ENCODE measurements at places on chromosomes 5 and 9.

DNA sequence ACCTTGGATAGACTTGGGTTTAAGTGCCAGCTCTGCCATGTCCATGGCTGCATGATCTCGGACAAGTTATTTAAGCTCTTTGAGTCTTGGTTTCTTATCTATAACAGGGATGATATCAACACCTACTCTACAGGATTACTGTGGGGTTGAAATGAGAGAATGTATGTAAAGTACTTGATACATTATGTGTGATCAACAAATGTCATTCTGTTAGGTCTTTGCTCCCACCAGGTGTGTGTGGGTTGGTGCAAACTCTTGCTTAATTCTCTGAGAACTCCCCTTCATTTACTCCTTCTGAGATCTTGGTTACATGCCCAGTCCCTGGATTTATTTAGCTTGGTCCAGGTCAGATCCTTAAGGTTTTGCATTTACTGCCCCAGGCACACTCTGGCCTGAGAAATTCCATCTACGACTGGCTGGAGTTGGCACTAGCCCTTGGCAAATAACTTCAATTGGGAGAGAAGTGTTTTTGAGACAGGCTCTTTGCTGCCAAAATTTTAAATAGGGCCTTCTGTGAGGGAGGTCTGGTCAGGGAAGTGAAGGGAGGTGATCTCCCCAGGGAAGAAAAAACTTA lies 63.5 kb upstream of the KLF9 start:
- DNase-seq: no peak

- DNase-seq: no peak
These were observed 146.4 kb downstream of the EGFLAM start for GRCh38 chr5:38404667-38405276.

DNA sequence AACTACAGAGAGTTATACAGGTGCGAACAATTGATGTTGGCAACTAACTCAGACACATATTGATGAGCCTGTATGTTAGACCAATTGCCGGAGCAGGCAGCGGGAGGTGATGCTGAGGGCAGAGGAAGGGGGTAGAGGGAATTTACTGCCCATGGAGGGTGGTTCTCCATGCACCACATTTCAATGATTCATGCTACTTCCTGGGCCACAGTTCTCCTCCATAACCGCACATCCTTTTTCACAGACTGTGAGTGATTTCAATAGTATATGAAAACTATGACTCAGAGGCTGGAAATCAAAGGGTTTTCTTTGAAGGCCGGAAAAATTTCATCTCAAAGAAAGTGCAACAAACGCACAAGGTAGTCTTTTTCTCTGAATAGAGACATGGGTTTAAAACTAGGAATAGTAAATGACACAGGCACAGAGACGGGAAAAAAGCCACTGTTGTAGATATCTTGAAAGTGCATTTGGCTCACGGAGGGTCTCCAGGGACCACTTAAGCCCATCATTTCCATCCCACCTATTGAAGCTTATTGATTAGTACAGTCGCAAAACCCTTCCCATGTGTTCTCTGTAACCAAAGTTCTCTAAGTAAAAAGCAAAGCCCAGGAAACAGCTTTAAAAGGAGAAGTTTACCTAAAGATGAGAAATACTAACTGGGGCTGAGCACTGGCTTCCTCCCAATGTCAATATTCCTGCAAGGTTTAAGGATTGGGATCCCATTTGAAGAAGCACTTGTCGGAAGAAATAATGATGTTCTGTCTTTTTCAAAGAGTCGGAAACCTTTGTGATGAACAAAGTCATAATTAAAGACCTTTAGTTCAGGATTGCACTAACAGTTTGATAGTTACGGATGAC lies 28.0 kb upstream of the ADAM19 start:
- DNase-seq: peak; percentile 81

- no peak for DNase-seq
These were observed 62.3 kb downstream of the ZCCHC7 start for GRCh38 chr9:37182718-37183117.

DNA sequence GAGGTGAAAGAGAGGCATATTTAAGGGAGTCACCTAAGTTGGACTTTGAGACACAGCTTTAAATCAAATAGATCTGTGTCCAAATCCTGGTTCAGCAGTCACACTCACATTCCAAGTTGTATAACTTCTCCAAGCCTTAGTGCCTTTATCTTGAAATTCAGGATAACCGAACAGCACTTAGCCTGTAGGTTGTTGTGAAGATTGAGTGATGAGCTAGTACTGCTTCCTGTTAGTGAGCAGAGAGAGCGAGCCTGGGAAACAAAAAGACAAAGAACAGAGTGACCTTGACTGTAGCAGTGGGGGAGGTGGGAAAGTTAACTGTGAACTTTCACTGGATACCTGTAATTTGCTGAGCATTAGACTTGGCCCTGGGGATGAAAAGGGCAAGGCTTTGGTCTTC lies 22.4 kb downstream of the MAML1 start:
- DNase-seq: no peak

- no peak for DNase-seq
These were observed 52.3 kb downstream of the AMBP start for GRCh38 chr9:114025760-114026159.

- no peak for DNase-seq
These were observed 124.7 kb upstream of the SLCO6A1 start for GRCh38 chr5:102623329-102624065.

DNA sequence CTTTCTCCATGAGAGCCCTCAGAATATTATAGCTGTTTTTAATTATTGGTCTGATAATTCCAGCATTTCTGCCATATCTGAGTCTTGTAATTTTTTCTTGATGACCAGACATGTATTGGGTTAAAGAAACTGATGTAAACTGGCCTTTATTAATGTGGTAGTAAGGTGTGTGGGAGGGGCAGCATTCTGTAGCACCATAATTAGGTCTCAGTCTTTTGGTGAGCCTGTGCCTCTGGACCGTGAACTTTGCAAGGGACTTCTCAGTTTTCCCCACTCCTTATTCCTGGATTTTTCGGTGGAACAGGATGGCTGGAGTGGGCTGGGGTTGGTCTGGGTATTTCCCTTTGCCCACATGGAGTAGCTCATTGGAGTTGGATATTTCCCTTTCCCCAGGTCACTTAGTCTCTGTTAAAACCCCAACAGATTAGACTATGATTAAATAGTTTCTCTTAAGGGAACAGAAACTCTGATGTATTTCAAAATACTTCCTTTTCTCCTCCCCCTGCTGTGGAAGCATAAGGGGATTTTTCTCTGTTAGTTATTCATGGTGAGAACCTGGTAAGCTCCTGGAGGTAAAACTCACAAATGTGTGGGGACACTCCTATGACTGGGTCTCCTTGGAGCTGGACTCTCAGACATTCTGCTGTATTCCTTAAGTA lies 52.4 kb downstream of the FSD1L start:
- DNase-seq: no peak

- no peak for DNase-seq
These were observed 41.8 kb downstream of the HK3 start for GRCh38 chr5:176857216-176857893.

DNA sequence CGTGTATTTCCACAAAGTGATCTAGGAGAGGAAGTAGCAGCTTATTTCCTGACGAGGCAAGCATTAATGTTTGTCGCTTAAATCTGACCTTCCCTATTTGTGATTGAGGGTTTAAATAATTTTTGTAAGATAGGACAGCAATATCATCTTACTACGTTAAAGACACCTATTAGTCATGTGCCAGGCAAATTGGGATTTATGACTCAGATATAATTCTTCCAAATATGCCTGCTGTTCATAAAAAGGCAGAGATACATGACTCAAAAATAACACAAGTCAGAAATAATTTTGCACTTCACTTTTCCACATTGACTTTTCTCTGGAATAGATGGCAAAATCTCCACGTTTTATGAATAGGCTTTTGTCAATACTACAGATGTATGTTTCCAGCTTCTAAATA lies 43.0 kb upstream of the CDH12 start:
- DNase-seq: no peak

DNA sequence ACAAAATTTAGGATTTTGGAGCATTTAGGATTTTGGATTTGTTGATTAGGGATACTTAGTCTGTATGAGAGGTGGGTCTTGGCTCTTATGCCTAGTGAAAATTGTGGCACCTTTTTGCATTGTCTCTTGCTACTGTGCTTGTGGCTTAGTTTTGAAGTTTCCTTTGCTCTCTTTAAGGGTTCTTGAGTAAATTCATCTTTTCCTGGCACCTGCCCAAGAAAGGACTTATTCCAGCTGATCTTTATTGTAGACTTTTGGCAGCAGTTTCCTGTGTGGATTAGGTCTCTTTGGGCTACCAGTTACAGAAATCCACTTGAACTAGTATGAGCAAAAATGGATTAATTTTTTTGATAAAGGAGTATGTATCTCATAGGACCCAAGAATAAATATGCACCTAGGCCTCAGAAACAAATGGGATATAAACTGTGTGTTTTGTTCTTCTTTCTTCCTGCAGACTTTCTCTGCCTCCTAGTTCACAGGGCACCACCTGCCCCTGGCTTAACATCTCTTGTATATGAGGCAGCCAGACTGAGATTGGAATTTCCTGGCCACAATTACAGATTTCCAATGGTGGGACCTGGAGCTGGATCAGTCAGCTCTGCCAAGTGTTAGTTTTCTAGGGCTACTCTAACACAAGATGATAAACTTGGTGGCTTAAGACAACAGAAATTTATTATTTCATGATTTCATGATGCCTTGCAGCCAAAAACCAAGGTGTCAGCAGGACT lies 44.6 kb downstream of the FOCAD start:
- DNase-seq: no peak

DNA sequence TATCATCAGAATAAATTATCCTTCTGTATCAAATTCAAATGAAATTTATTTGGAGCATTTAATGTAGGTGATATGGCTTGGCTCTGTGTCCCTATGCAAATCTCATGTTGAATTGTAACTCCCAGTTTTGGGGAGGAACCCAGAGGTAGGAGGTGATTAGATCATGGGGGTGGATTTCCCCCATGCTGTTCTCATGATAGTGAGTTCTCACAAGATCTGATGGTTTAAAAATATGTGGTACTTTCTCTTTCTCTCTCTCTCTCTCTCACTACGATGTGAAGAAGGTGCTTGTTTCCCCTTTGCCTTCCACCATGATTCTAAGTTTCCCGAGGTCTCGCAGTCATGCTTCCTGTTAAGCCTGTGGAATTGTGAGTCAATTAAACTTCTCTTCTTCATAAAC lies 678.4 kb upstream of the RGMB start:
- no peak for DNase-seq

GRCh38 chr9:35928591-35929452 lies 19.5 kb downstream of the SPAAR start:
- DNase-seq: peak; percentile 18

DNA sequence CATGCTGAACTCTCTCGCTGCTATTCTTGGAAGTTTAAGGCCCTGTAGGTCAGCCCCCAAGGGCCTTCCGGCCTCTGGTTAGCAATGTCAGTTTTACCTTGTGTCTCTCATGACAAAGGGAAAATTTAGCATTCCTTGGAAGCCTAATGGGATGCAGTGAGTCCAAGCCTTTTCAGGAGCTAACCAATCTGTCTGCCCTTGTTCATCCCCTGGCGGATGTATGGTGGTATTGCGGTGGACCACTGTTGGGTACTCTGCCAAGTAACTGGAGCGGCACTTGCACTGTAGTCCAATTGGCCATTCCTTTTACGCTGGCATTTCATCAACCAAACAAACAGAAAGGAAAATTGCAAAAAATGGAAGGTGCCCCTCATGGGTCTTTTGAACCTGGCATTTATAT lies 318.4 kb upstream of the NMUR2 start:
- DNase-seq: no peak

DNA sequence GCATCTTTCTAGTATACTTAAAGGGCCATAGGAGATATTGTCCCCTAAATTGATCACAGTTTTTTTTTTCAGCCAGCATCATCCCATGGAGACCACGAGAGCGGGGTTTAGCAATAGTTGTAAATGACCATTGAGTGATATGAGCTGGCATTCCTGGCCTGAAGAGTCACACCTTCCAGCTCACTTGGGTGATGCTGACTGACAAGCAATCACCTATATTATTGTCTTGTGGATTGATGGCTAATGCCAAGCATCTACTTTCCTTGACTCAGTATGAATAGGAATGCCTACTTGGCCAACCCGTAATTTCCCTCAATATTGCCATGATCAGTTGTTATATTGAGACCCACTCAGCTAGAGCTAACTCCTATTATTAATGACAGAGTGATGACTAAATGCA lies 70.5 kb downstream of the ADAMTSL1 start:
- DNase-seq: no peak

DNA sequence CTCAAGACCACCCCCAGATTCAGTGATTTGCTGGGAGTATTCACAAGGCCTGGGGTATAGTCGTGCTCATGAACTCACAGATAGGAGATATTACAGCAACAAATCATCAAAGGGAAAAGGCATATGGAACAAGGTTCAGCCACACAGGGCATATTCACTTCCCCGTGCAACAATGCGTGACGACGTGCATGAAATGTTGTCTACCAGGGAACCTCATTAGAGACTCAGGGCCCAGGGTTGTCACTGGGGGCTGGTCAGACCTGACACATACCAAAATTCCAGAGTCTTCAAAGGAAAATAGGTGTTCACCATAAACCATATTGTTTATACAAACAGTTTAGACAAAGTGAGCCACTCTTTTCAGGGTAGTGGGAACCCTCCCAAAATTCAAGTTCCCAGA lies 212.4 kb downstream of the RFK start:
- DNase-seq: no peak

DNA sequence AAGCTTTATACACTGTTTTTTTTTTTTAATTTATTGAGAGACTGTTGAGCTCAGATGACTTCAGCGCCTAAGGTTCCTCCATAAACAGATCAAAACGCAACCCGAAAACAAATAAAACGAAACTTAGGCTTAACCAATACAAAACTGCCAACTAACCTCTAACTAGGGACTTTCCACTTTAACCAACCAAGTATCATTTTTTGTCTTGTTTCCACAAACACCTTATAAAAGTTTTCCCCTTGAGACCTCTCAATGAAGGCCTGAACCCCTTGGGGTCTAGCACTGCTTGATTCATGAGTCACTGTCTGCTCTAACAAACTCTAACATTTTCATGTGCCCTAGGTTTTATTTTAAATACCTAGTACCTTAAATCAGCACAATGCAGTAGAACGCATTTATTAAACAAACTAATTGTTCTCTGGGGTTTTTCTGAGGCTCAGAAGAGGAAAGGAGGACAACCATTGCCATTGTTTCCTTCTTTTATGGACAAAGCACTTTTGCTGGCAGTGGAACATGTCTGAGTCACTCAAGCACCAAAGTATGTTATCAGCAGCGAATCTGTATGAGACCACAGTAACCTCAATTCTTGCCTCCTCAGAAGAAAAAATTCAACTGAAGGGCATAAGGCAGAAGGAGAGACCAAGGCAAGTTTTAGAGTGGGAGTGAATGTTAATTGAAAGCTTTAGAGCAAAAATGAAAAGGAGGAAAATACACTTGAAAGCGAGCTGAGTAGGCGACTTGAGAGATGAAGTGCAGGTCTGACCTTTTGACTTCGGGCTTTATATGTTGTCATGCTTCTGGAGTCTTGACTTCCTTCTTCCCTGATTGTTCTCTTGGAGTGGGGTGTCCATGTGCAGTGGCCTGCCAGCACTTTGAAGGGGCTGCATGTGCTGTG lies 97.7 kb upstream of the HCN1 start:
- no peak for DNase-seq

DNA sequence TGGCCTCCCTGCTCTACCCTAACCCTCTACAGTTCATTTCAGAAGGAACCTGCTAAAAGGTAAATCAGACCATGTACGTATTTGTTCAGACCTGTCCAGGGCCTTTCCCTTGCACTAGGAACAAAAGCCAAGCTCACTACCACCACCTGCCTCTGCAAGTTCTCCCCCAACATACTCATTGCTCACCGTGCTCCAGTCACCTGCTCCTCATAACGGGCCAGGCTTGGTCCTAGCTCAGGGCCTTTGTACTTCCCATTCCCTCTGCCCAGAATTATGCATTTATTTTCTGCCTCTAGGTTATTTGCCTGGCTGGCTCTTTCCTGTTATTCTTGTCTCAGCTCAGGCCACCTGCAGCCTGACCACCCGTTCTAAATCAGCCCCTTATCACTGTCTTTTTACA lies 4.8 kb upstream of the FGF1 start:
- DNase-seq: no peak
